ENCODE measurements at places on chromosomes 5 and 9.

- no peak for DNase-seq
Observed at GRCh38 chr9:98146101-98146991, 27.3 kb upstream of the TRIM14 start.

DNA sequence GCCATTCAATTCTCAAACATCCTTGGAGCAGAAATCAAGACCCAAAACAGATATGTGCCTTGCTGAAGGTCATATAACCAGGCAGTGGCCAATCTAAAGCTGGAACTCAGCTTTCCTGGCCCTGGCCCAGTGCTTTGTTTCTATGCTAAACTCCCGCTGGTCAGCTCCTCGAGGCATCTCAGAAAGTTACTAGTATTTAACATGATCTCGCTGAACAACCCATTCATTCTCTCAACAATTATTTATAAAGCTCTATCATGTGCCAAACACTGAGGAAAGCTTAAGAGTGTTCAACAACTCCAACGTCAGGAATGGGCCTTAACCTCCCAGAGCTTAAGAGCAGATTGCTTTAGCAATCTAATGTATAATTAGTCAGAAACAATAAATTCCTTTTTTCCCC, 54.0 kb downstream of the FOXD1 start:
- DNase-seq = no peak

GRCh38 chr9:98342820-98343210, 87.4 kb upstream of the TBC1D2 start:
- no peak for DNase-seq

DNA sequence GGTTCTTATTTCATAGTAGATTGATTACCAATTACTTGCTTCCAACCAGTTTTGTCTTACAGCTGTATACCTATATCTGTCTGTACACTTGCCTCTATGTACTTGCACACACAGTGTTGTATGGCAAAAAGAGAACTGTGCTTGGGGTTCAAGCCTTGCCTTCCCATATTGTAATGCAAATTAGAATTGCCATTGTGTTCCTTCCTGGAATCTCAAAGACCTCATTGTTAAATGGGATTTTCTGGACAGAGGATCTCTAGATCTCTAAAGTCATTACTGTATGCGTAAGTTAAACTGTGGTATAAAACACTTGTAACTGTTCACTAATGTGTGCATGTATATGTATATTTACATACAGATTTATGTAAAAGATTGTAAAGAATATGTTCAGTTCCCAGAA, 428.8 kb downstream of the CAAP1 start:
- DNase-seq = no peak

DNA sequence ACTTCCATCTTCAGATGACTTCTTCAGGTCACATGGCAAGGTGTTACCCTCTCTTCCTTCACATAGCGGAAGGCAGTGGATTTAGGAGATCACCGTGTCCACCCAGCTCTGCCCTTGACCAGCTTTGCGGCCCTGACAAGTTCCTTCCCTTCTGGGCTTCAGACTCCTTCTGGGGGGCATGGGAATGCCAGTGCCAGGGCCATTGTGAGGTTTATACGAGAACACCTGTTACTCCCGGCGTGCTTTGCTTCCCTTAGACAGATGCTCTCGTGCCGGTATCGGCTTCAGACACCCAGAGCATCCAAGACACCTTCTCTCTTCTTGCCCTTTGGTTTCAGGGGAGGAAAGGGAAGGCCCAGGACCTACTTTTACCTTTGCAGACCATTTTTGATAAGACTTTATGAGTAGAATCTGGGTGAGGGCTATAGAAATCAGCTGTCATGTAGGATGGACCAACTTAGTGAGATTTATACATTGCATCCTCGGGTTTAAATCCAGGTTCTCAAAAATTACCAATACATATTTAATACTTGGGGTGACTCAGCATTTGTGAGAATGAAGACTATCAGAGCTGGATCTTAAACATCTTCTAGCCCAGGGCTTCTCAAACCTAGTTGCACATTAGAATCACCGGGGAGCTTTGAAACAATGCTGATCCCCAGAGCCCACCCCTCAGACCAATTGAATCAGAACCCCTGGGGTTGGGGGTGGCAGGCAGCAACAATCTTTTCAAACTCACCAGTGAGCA, 138.2 kb downstream of the MVB12B start:
- DNase-seq = no peak

Measured in endodermal cell (in vitro differentiated cells).